ENCODE measurements at places on chromosomes 6 and 20.
A peak's percentile ranks its signal among the peaks of the same experiment; 100 is the strongest.

- DNase-seq, result peak; percentile 60
Measured at GRCh38 chr6:10633216-10633615, 61.2 kb downstream of the C6orf52 start.

GRCh38 chr6:43465948-43466347, 10.6 kb upstream of the DLK2 start:
- DNase-seq, result no peak

GRCh38 chr6:150547502-150548222, 52.0 kb upstream of the PLEKHG1 start:
- no peak for DNase-seq

- DNase-seq, result no peak
Measured at GRCh38 chr6:18339599-18339998, 47.6 kb upstream of the RNF144B start.

DNA sequence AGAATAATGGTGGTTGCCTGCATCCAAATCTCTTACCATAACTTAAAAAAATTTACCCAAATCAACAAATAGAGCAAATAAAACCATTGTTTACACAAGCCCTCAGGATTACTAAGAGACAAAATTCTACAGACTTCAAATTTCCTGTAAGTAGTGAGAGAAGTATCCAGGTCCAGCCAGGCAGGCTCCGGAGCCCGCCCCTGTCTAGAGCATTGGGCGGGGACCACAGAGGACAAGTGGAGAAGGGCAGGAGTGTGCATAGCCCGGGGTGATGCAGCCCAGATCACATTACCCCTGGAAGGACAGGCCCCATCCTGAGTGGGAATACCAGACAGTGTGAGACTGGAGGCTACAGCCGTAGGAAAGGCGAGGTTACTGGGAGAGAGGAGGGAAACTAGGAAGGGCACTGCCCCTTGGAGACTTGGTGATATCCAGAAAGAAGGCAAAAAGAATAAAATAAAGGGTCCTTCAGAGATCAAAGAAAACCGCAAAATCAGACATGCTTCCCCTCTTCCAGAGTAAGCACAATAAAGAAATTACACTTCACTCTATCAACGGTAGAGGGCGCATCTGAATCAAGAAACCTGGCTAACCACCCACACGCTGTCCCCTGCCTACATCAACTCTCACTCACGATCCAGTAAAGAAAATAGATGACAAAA, 26.6 kb downstream of the RIN2 start:
- peak; percentile 60 for DNase-seq

DNA sequence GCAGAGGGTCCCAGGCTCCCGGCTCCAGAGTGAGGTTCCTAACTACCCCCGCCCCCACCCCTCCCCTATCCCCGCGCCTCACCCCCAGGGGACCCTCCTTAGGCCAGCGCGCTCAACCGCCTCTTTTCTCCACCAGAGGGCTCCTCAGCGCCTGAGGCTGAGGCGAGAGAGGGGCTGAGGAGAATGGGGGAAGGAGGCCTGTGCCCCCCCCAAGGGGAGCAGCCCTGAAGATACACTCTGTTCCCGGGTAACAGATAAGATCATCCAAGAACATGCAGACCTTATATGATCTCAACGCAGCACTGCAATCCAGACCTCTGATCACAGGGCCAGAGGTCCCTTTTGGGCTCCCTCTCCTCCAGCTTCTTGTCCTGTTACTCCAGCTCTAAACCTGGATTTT, 43.3 kb upstream of the MRPS10 start:
- DNase-seq, result peak; percentile 59

GRCh38 chr6:154542747-154543146, 32.3 kb upstream of the CNKSR3 start:
- no peak for DNase-seq

DNA sequence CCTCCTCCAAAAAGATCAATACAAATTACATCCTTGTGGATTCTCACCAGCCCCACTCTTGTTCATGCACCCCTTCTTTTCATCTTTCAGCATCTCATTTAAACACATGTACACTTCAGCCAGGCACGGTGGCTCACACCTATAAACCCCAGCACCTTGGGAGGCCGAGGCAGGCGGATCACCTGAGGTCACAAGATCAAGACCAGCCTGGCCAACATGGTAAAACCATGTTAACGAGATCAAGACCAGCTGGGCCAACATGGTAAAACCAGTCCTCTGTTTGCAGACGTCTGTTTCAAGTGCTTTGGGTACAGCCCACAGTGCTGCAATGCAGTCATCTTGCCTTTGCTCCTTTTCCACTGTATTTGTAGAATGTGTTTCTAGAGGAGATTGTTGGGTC, 45.3 kb downstream of the ZMYND8 start:
- no peak for DNase-seq

- DNase-seq, result no peak
Measured at GRCh38 chr6:85565736-85566135, 27.9 kb downstream of the SNX14 start.

DNA sequence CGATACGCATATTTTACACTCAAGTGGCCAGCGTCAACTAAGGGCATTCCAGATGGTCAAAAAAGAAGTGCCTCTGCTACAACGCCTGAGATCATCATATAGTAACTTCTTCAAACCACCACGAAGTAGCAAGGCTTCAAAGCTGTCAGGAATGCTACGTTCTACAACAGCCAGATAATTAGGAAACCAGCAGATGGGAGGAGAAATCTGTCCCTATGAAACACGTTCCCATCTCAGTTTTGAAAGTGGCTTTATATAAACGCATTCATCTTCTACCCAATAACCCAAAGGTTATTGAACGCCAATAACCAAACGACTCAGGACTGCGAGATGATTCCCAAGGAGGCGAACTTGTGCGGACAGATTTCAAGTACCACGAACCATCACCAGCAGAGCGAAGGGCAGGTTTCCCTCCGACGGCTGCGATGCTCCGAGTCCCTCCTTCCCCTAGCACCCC, 1.2 kb downstream of the ABHD12 start:
- DNase-seq, result no peak

DNA sequence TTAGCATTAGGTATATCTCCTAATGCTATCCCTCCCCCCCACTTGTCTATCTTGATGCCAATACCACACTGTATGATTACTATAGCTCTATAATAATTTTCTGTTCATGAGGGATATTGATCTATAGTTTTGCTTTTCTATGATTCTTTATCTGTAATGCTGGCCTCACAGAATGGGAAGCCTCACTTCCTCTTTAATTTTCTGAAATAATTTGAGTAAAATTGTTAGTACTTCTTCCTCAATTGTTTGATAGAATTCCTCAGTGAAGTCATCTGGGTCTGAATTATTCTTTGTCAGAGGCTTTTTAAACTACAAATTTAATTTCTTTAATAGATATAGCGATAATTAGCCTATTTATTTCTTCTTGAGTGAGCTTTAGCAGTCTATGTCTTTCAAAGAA, 31.2 kb downstream of the SIRPD start:
- DNase-seq, result no peak

Data from GM10248 (cell line).